ENCODE measurements at places on chromosomes 12 and 14. TPM values are rescaled to one million over a fixed set of nuclear protein-coding genes. Genes with fewer than 3 reads are reported as not detected.
A peak's percentile ranks its signal among the peaks of the same experiment; 100 is the strongest.

- no peak overlapping the region for H3K4me3 ChIP-seq
- H3K4me1 ChIP-seq = no peaks in the 10 kb centered on the region
- H3K27ac ChIP-seq = no peak overlapping the region
- no peaks in the 10 kb centered on the region for H3K36me3 ChIP-seq
- no peak for DNase-seq
These were observed 904.8 kb upstream of the SEL1L start for GRCh38 chr14:82438436-82438835.

DNA sequence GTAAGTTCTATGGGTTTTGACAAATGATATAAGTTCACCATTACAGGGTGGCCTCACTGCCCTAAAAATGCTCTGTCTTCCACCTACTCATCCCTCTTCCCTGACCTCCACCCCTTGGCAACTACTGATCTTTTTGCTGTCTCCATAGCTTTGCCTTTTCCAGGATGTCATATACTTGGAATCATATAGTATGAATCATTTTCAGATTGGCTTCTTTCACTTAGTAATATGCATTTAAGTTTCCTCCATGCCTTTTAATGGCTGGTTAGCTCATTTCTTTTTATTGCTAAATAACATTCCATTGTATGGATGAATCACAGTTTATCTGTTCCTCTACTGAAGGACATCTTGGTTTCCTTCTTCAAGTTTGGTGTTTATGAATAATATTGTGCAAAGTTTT, 14.0 kb upstream of the PEX5 start:
- no peak overlapping the region for H3K4me3 ChIP-seq

DNA sequence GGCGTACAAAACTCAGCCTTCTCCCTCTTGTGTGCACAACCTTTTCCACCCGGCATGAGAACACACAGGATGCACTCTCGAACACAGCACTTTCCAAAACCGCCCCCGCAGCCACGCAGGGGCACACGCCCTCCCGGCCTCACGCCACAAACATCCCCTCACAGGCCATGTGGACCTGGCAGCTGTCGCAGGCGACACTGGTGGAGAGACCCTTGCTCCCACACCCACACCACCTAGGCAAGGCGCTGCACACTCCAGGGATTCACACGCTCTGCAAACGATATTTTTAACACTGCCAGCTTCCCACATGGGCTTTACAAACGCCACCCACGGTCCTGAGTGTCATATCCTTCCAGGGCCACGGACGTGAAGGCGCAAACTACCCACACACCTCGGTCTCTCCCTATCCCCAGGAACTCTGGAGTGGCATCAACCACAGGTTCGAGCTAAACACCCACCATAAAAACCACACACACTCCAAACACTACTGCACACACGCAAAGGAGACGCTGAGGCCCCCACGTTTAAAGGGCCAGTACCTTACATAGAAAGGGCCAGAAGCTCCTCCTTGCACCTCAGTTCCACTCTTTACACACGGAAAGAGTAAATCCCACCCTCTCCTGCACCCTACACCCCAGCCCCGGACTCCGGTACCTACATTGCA, 12.4 kb upstream of the ITGB7 start:
- no peaks in the 10 kb centered on the region for H3K27me3 ChIP-seq
- 0 out of 2 replicates have a peak, but pooled peaks cover 2% of the 10 kb centered on the region for H3K36me3 ChIP-seq
- peak overlapping the region; percentile 72 for H3K4me3 ChIP-seq
- no peak for DNase-seq

DNA sequence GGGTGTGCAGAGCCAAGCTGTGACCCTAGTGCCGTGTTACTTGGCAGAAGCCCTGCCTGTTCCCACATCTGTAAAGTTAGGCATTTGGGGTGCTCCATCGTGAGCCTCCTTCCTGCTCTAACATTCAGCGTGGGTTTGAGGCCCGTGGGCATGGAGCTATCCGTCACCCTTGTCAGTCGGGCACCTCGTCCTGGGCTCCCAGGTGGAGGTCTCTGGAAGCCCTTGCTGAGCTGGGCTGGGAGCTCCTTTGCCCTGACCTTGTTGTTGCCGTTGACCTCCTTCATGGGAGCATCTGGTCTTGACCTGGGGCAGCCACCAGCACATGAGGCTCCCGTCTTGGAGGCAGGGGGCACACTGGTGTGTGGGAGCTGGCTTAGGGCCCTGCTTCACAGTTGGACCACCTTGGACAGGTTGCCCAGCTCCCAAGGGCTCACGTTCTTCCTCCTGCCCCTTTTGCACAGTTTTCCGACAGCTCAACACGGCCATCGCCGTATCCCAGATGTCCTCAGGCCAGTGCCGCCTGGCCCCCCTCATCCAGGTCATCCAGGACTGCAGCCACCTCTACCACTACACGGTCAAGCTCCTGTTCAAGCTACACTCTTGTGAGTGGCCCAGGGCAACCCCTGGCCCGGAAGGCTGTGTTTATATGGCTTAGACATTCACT, 18.5 kb downstream of the HIP1R start:
- H3K4me3 ChIP-seq = no peak overlapping the region
- DNase-seq = no peak
- no peaks in the 10 kb centered on the region for H3K27me3 ChIP-seq
- H3K36me3 ChIP-seq = no peaks in the 10 kb centered on the region

DNA sequence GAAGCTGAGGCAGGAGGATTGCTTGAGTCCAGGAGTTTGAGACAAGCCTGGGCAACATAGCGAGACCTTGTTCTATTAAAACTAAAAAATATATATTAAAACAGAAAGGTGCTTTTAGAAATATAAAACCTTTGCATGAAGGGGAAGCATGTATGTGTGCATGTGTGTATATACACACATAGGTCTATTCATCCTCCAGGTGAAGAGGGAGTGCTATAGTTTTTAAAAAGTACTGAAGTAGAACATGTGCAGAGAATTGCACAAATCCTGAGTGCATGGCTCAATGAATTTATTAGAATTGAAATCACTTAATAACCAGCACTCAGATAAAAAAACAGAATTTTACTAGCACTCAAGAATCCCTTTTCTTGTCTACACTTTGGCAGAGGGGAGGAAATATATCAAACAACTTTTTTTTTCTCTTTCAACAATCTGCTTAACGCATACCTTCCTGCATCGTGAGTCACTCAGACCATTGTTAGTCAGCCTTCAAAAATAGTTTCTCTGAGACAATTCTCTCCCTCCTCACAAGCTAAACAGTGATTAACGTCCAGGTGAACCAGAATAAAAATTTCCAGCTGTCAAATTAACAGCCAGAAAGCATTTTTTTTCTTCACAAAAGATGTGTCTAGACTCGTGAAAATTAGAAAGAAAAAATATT, 17.7 kb upstream of the NEDD1 start:
- H3K4me3 ChIP-seq = no peak overlapping the region
- no peaks in the 10 kb centered on the region for H3K4me1 ChIP-seq
- no peak for DNase-seq
- no peak overlapping the region for H3K27ac ChIP-seq
- H3K27me3 ChIP-seq = no peaks in the 10 kb centered on the region
- no peaks in the 10 kb centered on the region for H3K36me3 ChIP-seq

GRCh38 chr12:129213551-129213950, 360.3 kb downstream of the GLT1D1 start:
- no peak for DNase-seq
- H3K27me3 ChIP-seq = no peaks in the 10 kb centered on the region
- no peak overlapping the region for H3K27ac ChIP-seq
- H3K36me3 ChIP-seq = no peaks in the 10 kb centered on the region
- no peaks in the 10 kb centered on the region for H3K4me1 ChIP-seq

- H3K27me3 ChIP-seq = no peaks in the 10 kb centered on the region
- no peaks in the 10 kb centered on the region for H3K36me3 ChIP-seq
- no peak for DNase-seq
- no peak overlapping the region for H3K27ac ChIP-seq
These were observed 12.2 kb downstream of the PYM1 start for GRCh38 chr12:55915482-55915859.

- no peaks in the 10 kb centered on the region for H3K36me3 ChIP-seq
- H3K27me3 ChIP-seq = 0 out of 2 replicates have a peak, but pooled peaks cover 2% of the 10 kb centered on the region
- no peak overlapping the region for H3K27ac ChIP-seq
- no peak for DNase-seq
- no peak overlapping the region for H3K4me3 ChIP-seq
These were observed 101.0 kb downstream of the LRIG3 start for GRCh38 chr12:58819345-58819744.

DNA sequence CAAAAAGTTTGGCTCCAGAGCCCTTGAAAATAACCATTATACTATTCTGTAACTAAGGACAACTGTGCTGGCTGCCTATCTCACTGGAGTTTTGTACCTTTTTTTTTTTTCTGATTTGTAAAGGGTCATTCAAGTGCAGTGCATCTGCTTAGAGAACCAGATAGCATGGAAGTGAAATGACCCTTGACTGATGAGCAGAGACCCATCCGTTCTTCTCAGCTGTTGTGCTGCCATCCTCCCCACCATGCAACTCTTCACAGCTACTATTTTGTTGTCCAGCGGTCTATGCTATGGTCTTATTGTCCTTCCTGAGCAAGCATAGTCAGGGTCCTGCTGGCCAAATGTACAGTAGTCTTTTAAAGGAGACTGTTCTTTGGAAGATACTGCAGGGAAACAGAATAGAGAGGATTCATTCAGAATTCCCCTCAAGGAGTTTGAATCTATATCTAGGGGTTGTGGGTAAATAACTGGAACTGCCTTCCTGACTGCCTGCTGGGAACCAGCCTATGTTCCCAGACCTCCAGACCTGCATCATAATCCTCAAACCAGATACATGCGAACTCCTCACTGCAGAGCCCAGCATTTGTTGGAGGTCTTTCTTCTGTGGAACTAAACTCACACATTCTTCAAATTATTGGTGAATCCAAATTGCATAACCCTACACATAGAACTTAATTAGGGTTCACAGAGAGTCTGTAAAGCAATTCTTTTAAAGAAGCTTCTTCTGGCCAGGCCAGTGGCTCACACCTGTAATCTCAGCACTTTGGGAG, 41.1 kb downstream of the GPR19 start:
- no peaks in the 10 kb centered on the region for H3K36me3 ChIP-seq
- H3K4me1 ChIP-seq = no peaks in the 10 kb centered on the region
- no peak overlapping the region for H3K4me3 ChIP-seq
- DNase-seq = no peak

- no peak overlapping the region for H3K27ac ChIP-seq
- no peaks in the 10 kb centered on the region for H3K4me1 ChIP-seq
- H3K36me3 ChIP-seq = no peaks in the 10 kb centered on the region
- DNase-seq = no peak
These were observed 111.3 kb downstream of the FOXG1 start for GRCh38 chr14:28877923-28878322.

- H3K36me3 ChIP-seq = no peaks in the 10 kb centered on the region
- H3K4me3 ChIP-seq = no peak overlapping the region
- DNase-seq = no peak
- H3K27me3 ChIP-seq = no peaks in the 10 kb centered on the region
- H3K4me1 ChIP-seq = no peaks in the 10 kb centered on the region
- H3K27ac ChIP-seq = no peak overlapping the region
These were observed 47.5 kb downstream of the IFT81 start for GRCh38 chr12:110171636-110172035.

- peak overlapping the region; percentile 74 for H3K27ac ChIP-seq
- peaks cover 10% of the 10 kb centered on the region for H3K36me3 ChIP-seq
- H3K4me3 ChIP-seq = peak overlapping the region; percentile 99
- DNase-seq = peak; percentile 45
These were observed 621 bp upstream of the ANAPC7 start for GRCh38 chr12:110403976-110404682.

DNA sequence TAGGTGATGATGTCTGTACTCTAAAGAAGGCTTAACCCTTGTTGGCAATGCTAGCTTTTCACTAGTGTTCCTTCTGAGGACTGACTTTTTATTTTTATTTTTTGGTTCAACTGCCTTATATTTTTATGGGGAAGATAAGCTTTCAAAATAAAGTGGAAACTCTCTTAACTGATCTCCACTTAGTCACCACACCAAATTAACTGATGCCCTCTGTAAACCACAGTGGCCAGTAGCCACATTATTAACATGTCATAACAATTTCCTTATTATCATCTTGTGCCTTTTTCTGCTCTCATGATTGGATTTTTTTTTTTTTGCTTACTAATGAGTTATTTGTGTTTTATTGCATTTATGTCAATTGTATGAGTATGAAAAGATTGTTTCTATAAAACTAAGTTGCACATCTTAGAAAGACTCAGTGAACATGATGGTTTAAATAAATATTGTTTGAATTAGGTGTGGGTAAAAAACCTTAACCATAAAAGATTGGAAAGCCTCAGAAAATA, 56.9 kb downstream of the SCFD1 start:
- H3K27ac ChIP-seq = no peak overlapping the region
- no peaks in the 10 kb centered on the region for H3K27me3 ChIP-seq
- H3K36me3 ChIP-seq = peaks cover 4% of the 10 kb centered on the region
- H3K4me3 ChIP-seq = no peak overlapping the region
- DNase-seq = no peak

- no peak overlapping the region for H3K4me3 ChIP-seq
- no peaks in the 10 kb centered on the region for H3K4me1 ChIP-seq
- no peak for DNase-seq
- H3K27ac ChIP-seq = no peak overlapping the region
- H3K36me3 ChIP-seq = no peaks in the 10 kb centered on the region
These were observed 413.8 kb upstream of the TMTC1 start for GRCh38 chr12:30197392-30198057.

- no peaks in the 10 kb centered on the region for H3K36me3 ChIP-seq
- DNase-seq = no peak
- H3K4me1 ChIP-seq = peaks cover 15% of the 10 kb centered on the region
- no peaks in the 10 kb centered on the region for H3K27me3 ChIP-seq
These were observed 2.2 kb downstream of the BAZ1A start for GRCh38 chr14:34872822-34873588.

GRCh38 chr12:14772946-14773345, 30.3 kb downstream of the WBP11 start:
- peaks cover 45% of the 10 kb centered on the region for H3K4me1 ChIP-seq
- H3K36me3 ChIP-seq = no peaks in the 10 kb centered on the region
- no peak overlapping the region for H3K4me3 ChIP-seq
- H3K27ac ChIP-seq = no peak overlapping the region
- DNase-seq = no peak
- H3K27me3 ChIP-seq = no peaks in the 10 kb centered on the region

The CLEC4D gene
- not detected for total RNA-seq

The POU6F1 gene
- 6.4 TPM for total RNA-seq

The GLIPR1L2 gene
- 0.44 TPM for total RNA-seq

The RASAL1 gene
- 16.0 TPM for total RNA-seq

The SAMD15 gene
- 1.9 TPM for total RNA-seq

The CMA1 gene
- not detected for total RNA-seq

The SLC25A47 gene
- 0.17 TPM for total RNA-seq

The IFNG gene
- total RNA-seq = 0.44 TPM
